CD8-positive, alpha-beta T cell (primary cell): ENCODE measurements at places on chromosomes 12 and 14.

DNA sequence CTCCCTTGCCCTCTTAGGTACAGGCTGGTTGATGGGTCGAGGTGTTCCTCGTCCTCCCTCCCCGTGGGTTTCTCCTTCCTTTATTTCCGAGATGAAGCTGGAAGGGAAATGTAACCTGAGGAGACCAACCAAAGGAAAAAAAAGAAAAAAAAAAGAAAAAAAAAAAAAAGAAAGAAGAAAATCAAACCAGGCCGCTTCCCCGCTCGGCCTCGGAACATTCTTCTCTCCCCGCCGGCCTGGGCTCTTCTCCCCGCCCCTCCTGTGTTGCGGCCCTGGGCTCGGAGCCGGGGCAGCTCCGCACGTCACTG is 1.6 kb upstream of the NFATC4 start:
- no peak for DNase-seq

DNA sequence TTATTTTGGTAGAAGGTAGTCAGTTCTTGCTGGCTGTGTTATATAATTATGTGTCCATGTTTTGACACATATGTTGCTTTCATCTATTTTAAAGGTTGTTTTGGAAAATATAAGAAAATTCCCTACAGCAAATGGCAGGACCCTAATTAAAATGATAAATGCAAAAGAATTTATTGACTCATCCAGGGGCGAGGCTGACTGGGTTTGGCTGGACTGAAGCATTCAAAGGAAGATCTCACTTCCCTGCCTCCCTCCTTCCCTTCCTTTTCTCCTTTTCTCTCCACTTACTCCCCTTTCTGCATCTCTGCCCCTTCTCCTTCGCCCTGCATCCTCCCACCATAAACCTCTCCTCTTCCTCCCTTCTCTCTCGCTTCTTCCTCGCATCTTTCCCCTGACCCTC is 129.6 kb downstream of the SNAPC1 start:
- no peak for DNase-seq

DNA sequence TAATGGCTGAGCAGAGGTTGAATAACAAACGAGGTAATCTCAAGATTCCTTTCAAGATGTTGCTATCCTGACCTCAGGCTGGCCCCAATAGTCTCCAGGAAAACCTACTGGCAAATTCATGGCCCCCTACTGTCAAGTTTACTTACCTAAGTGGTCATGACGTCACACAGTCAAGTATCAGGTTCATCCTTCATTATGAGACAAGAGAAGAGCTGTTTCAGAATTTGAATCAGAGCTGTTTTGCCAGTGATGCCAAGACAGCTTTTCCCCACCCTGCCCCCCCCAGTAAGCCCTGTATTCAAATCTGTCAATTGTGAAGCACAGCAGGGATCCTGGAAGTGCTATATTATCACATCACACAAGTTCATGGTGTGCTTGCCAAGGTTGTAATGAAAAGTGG is 509.6 kb downstream of the NOVA1 start:
- DNase-seq: no peak

DNA sequence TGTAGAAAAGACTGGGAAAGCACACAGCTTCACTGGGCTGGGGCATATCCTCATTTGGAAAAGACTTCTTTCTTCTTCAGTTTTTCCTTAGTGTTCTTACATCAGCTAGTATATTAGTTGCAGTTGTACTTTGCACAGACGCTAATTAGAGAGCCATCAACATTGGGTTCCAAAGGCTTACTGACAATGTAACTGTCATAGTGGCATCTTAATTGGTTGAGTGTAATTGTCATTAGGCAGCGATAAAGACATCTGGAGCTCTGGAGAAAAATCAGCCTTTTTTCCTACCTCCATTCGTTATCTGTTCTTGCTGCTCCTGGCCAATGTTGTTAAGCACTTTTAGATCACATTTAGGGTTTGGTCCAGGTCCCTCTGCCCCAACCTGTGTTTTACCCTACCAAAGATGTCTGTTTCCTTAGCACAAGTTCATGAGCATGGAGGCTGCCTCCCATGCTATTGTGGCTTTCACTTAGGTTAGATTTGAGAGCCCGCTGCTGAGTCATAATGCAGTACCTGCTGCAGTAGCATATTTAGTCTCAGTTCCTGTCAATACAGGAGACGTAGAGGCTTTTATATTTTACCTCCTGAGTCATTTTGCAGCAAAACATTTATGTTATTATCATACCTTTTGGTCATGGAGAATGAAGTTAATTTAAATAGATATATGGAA is 49.2 kb downstream of the FBXW8 start:
- no peak for DNase-seq

- no peak for DNase-seq
These were observed 114.0 kb downstream of the PLEKHA5 start for GRCh38 chr12:19243551-19243950.

GRCh38 chr12:1880876-1881275 is 37.6 kb downstream of the CACNA2D4 start:
- no peak for DNase-seq

- DNase-seq: no peak
These were observed 54.9 kb downstream of the SLC16A7 start for GRCh38 chr12:59650588-59651228.

- no peak for DNase-seq
These were observed 25.4 kb downstream of the CD9 start for GRCh38 chr12:6225630-6226001.

GRCh38 chr14:55582746-55583145 is 2.7 kb downstream of the KTN1 start:
- no peak for DNase-seq

- no peak for DNase-seq
These were observed 81.9 kb upstream of the ATF7IP start for GRCh38 chr12:14283489-14284144.

DNA sequence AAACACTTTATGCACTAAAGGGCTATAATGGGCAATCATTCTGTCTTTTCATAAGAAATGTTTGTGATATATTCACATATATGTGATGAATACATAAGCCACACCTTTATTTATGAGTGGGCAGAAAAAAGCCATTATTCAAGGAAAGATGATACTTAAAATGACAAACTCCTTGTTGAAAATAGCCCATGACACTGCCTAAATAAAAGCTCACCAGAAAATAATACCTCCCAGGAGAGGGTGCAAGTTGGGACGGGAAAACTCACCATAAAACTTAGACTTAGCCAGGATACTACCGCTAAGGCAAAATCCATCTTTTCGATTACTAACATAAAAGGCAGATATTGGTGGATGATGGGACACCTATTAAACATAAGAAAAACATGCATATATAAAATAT is 35.8 kb upstream of the BBS10 start:
- DNase-seq: no peak

- DNase-seq: no peak
These were observed 11.9 kb downstream of the CDC42BPB start for GRCh38 chr14:103045371-103045869.

GRCh38 chr12:11580125-11580751 is 69.2 kb upstream of the ETV6 start:
- no peak for DNase-seq

DNA sequence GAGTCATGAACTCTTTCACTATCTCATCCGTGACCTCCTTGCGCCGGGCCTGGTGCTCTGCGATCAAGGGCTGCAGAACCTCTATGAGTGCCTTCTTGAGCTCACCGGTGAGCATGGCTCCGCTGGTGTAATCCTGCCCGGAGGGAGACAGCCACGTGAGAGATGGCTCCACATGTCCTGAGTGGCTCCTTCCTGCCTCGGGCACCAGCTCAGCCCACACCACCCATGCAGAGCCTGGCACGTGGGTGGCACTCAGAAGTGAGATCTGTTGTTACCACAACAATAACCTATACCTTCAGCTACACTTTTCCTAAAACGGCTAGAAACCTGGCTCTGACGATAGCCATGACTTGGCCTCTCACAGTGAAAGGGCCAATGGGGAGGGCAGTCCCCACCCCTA is 11.8 kb downstream of the SLC25A47 start:
- DNase-seq: no peak

DNA sequence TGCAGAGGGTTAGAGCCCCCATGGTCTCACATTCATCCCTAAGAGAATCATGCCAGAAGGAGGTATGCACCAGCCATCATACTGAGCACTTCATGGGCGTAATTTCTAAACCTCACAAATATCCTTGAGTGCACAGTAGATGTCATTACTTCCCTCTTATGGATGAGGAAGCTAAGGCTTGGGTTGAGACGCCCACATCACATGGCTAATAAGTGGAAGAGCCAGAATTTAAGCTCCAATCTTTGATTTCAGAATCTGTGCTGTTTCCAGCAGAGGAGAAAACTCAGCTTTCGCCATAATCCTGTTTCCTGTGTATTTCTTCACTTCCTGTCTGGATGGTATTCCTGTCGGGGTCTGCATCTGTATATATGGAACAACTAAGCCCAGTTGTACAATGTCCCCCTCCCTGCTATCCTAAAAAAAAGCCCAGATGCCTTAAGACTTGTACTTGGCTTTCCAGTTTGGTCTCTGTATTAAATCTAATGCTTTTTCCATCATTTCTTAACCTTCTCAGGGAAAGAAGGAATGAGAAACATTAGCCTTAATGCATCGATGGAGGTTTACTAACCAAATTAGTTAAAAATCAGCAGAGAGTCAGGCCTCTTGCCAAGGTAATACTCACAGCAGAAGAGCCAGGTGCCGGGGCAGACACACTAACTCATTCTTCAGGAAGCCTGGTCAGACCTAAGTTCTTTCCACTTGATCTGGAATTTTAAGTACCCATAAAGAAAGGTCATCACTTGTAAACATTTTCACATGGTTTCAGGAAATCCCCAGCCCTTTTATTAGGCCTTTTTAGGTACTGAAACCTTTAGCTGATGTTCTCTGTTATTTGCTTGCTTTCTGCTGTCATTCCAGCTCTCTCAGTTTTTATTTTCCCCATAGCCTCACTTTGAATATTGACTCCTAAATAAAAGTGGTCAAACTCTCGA is 5.3 kb downstream of the ISCU start:
- DNase-seq: no peak

DNA sequence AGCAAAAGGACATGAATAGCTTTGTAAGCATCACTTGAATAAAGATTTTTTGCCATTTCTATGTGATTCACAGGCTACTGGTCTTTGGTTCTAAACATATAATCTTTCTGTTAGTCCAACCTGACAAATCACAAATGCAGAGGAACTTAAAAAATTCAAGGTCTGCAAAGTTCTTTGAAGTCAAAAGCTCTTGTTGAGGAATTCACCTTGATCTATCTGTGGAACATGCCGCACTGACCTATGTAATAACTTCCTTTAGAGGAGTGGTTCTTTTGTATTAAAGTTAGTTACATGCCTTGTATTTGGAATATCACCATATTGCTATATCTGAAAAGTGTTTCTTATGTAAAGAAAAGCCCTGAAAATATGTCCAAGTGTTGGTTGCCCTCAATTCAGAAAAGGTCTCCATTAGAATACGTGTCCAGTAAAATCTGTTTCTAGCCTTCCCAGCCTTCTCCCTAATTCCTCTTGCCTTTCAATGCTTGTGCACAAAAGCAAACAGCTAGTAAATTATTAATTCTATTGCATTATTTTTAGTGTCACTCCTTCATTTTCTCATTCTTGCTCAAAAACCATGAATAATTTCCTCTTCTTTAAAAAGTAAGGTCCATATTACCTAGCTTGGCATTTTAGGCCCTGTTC is 1192.8 kb downstream of the FLRT2 start:
- DNase-seq: no peak

- no peak for DNase-seq
These were observed 262.0 kb downstream of the MED13L start for GRCh38 chr12:116015525-116015924.

- no peak for DNase-seq
These were observed 121.2 kb downstream of the DIP2B start for GRCh38 chr12:50626026-50626425.

DNA sequence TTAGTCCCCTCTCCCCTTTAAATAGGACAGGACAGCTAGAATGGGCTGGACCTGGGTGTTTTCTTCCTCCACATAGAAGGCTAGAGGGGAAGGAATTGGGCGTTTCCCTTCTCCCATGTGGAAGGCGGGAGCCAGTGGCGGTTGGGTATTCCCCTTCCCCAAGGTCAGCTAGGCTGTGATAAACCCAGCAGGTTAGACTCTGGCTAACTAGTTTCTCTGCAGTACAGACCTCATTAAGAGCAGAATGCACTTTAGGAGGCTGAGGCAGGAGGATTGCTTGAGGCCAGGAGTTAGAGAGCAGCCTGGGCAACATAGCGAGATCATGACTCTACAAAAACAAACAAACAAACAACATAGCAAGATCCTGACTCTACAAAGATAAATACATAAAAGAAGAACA is 92.6 kb downstream of the BEGAIN start:
- DNase-seq: no peak

DNA sequence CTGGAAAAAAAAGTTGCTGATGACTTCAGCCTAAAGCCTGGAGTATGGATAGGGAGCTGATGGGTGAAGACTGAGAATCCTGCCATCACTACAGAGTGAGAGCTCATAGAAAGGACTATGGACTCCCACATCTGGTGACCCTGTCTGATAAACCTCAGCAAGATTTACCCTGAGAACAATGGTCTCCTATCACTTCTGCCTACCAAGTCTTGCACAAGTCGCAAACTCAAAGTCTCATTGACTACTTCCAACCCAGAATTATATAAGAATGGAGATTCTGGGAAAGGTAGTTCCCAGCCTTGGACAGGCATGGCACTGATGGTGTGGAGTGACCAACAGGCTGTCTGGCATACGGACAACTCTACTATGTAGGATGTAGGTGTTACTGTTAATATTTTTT is 9.7 kb upstream of the MDM1 start:
- no peak for DNase-seq

GRCh38 chr12:108629824-108630476 is 3.7 kb downstream of the SELPLG start:
- DNase-seq: peak; percentile 85

DNA sequence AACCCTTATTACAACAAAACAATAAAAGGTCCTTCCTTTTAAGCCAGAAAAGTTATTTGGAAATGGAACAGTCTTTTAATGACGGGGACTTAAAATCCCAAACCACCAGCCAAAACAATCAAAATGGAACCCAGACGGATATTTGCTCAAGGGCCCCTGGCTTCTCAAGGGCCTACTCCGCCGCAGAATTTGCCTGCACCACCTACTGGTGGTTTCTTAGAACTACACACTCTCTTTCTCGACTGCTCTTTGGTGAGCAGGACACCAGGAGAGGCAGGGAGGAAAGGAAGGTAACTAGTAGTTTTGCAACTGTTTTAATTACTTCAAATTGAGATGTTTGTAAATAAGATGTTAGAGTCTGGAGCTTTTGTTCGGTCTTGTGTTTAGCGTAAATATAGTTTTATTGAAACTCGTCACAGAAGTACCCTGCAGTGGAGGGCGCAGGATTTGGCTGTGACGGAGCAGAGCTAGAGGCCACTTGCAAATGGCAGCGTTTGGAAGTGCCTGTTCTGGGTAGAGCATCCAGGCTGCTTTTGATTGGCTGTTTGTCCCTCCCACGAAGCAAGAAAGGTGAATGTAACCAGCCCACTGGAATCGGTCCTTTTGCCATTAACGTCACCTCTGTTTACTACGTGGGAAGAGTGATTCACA is 238.5 kb downstream of the CACNA1C start:
- DNase-seq: peak; percentile 7

GRCh38 chr14:56150645-56151345 is 32.6 kb downstream of the PELI2 start:
- no peak for DNase-seq

- no peak for DNase-seq
These were observed 152.4 kb upstream of the PWP1 start for GRCh38 chr12:107533218-107533617.
